Right atrium auricular region (tissue), 2 donors: ENCODE measurements at places on chromosomes 2 and 18. TPM values are rescaled to one million over a fixed set of nuclear protein-coding genes. Genes with fewer than 3 reads are reported as not detected.

- H3K27ac ChIP-seq: no peak overlapping the region
- no peaks in the 10 kb centered on the region for H3K4me1 ChIP-seq
- H3K27me3 ChIP-seq: peaks cover 29% of the 10 kb centered on the region
- no peaks in the 10 kb centered on the region for H3K36me3 ChIP-seq
- no peak for DNase-seq
Observed at GRCh38 chr18:49563130-49563540, 1.3 kb downstream of the LIPG start.

Gene SLC19A3
- 3.5 TPM for total RNA-seq

GRCh38 chr2:96024336-96025193 lies 10.2 kb downstream of the GPAT2 start:
- no peaks in the 10 kb centered on the region for H3K4me1 ChIP-seq
- no peaks in the 10 kb centered on the region for H3K27me3 ChIP-seq
- DNase-seq: no peak
- no peak overlapping the region for H3K4me3 ChIP-seq

DNA sequence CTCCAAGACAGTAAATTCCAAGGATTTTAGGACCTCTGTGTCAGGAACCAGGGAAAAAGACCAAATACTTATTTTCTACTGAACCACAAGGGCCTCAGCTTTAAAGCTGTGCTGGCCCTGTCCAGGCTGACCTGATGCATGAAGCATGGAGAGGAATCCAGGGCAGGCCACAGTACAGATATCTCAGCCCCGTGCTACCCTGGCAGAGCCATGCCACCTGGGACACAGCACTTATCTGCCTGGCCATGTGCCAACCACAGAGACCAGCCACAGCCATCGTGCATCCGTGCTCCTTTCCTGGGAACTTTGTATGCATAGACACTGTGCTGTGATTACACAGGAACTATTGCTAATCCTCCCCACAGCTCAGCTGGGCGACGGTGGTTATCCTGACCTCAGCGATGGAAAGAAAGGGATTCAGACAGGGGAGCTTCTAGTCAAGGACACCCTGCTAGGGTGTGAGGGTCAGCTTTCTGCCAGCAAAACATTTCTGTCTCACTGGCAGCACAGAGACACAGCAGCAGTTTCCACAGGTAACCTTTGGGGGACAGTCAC lies 687.4 kb upstream of the ID2 start:
- H3K4me3 ChIP-seq: no peak overlapping the region
- no peak overlapping the region for H3K27ac ChIP-seq
- H3K27me3 ChIP-seq: no peaks in the 10 kb centered on the region
- no peaks in the 10 kb centered on the region for H3K4me1 ChIP-seq

GRCh38 chr18:9665314-9665713 lies 42.8 kb upstream of the RAB31 start:
- no peaks in the 10 kb centered on the region for H3K4me1 ChIP-seq
- no peaks in the 10 kb centered on the region for H3K27me3 ChIP-seq
- no peak overlapping the region for H3K27ac ChIP-seq
- DNase-seq: no peak
- no peaks in the 10 kb centered on the region for H3K36me3 ChIP-seq

DNA sequence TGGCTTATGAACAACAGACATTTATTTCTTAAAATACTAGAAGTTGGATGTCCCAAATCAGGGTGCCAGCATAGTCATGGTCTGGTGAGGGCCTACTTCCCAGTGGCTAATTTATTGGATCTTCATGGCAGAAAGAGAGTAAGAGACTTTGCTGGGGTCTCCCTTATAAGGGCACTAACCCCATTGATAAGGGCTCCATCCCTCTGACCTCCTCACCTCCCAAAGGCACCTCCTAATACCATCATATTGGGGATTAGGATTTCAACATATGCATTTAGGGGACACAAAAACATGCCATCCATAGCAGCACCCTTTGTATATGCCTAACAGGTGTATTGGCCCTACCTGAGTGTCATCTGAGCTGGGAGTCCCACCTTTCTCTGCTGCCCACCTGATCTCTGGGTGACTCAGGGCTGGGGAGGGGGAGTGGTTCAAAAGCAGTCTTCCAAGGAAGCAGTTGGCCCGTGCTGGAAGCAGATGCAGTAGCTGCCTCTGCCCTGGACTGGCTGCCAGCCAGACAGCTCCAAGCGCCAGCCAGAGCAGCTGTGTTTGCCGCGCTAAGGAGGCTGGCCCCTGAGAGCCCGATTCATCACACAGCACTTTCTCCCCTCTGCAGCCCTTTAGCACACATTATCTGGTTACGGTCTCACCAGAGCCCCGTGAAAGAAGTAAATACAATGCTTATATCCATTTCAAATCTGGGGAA lies 84.6 kb downstream of the SMAD7 start:
- no peak overlapping the region for H3K27ac ChIP-seq
- H3K4me3 ChIP-seq: no peak overlapping the region
- H3K4me1 ChIP-seq: no peaks in the 10 kb centered on the region
- H3K36me3 ChIP-seq: peaks cover 4% of the 10 kb centered on the region
- no peak for DNase-seq
- H3K27me3 ChIP-seq: no peaks in the 10 kb centered on the region

DNA sequence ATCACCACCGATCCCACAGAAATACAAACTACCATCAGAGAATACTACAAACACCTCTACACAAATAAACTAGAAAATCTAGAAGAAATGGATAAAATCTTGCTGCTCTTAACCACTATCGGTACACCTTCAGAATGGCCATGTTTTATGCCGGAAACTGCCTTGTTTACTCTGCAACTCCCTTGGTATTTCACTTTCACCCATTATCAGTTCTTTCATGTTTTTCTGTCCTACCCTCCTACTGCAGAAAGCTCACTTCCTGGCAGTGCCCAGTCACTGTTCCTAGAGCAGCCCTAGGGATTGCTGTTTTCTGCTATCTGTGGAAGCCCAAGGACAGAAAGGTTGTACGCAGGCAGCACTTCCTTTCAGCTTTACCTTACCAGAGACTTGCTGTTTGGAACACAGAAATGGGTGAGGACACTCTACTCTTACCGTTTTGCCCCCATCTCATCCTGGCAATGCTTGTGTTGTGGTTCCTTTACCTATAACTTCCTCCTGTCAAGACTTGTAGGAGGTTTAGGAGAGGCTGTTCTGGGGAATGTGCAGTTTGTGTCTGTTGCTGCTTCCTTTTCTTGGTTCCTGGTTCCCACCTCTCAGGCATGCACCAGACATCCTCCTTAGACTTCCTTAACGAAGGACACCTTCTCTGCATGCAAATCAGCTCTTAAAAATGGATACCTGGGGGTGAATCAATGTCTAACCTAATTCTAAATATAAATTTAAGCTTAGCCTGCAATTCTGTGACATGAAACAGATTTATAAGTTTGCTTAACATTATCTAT lies 394.4 kb downstream of the SPAG16 start:
- no peak overlapping the region for H3K4me3 ChIP-seq
- H3K27me3 ChIP-seq: no peaks in the 10 kb centered on the region
- no peak for DNase-seq

Gene IL36B
- total RNA-seq: not detected

GRCh38 chr18:55840601-55841170 lies 252.7 kb upstream of the TCF4 start:
- no peaks in the 10 kb centered on the region for H3K27me3 ChIP-seq
- H3K4me1 ChIP-seq: no peaks in the 10 kb centered on the region
- H3K27ac ChIP-seq: no peak overlapping the region
- no peaks in the 10 kb centered on the region for H3K36me3 ChIP-seq

DNA sequence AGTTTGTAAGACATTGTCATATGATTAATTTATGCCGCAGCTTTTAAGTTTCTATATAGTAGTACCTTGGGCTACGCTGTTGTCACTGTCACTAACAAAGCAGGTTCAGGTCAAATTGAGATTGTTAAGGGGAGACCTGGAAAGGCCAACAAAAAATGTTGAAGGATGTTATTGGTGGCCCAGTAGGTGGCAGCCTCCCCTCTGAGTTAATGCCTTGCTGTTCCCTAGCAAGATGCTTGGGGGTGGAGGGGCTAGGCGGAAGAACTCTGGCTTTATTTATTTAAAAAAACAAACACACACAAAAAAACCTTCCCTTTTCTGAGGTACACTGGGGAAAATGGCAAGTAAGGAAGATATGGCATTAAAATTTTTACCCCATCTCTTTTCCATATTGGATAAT lies 128.3 kb upstream of the ATP5MC3 start:
- no peak for DNase-seq
- H3K4me3 ChIP-seq: no peak overlapping the region
- H3K27me3 ChIP-seq: no peaks in the 10 kb centered on the region
- no peak overlapping the region for H3K27ac ChIP-seq

DNA sequence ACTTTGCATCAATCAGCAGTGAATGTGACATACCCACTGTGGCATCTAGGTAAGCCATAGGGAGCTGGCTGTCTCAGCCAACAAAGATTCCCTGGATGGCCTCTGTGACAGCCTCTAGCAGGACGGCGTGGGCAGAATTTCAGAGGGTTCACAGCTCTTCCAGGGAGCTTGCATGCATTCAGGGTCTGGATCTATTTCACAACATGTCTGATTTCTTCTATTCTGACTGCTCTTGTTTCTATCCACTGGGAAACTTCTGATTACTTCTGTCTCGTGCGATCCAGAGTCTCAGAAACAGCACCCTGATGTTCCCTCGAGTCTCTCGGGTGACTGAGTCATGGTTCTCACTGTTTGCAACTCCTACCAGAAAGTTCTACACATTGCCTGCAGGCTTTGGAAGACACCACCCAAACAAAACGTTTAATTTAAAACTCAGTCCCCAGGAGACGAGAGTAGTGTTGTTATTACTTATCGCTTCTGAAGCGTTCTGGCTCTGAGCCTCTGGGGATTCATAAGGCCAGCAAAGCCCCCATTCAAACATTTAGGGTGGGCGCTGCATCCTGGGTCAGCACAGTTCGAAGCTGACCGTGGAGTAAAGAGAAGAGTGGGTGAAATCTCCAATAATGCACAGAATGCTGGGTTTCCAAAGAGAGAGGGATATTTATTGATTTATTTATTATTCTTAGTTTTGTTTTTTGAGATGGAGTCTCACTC lies 41.9 kb upstream of the ODC1 start:
- H3K27me3 ChIP-seq: no peaks in the 10 kb centered on the region
- no peaks in the 10 kb centered on the region for H3K36me3 ChIP-seq
- no peak for DNase-seq

Gene TEX44
- not detected for total RNA-seq

Gene EDAR
- total RNA-seq: not detected

GRCh38 chr18:48827291-48828193 lies 123.2 kb downstream of the SMAD7 start:
- peak overlapping the region; percentile 26 for H3K4me3 ChIP-seq
- peak overlapping the region; percentile 79 for H3K27ac ChIP-seq
- peaks cover 72% of the 10 kb centered on the region for H3K4me1 ChIP-seq
- H3K36me3 ChIP-seq: no peaks in the 10 kb centered on the region
- DNase-seq: peak; percentile 58

GRCh38 chr18:40874233-40874632 lies 1080.8 kb upstream of the PIK3C3 start:
- no peak for DNase-seq
- H3K4me1 ChIP-seq: no peaks in the 10 kb centered on the region
- H3K27ac ChIP-seq: no peak overlapping the region
- no peaks in the 10 kb centered on the region for H3K36me3 ChIP-seq

- no peaks in the 10 kb centered on the region for H3K27me3 ChIP-seq
- no peak overlapping the region for H3K27ac ChIP-seq
- H3K36me3 ChIP-seq: no peaks in the 10 kb centered on the region
- no peak for DNase-seq
Observed at GRCh38 chr18:70368903-70369302, 80.1 kb downstream of the SOCS6 start.

- no peaks in the 10 kb centered on the region for H3K36me3 ChIP-seq
- no peak overlapping the region for H3K27ac ChIP-seq
- H3K27me3 ChIP-seq: no peaks in the 10 kb centered on the region
- no peak overlapping the region for H3K4me3 ChIP-seq
- H3K4me1 ChIP-seq: no peaks in the 10 kb centered on the region
Observed at GRCh38 chr2:220165401-220165800, 538.0 kb downstream of the SLC4A3 start.

- H3K4me3 ChIP-seq: no peak overlapping the region
- no peaks in the 10 kb centered on the region for H3K36me3 ChIP-seq
- H3K27ac ChIP-seq: no peak overlapping the region
- no peaks in the 10 kb centered on the region for H3K27me3 ChIP-seq
- H3K4me1 ChIP-seq: no peaks in the 10 kb centered on the region
Observed at GRCh38 chr2:205751569-205752031, 69.3 kb downstream of the NRP2 start.

- H3K4me1 ChIP-seq: no peaks in the 10 kb centered on the region
- DNase-seq: no peak
- peak overlapping the region; percentile 55 for H3K27ac ChIP-seq
- no peaks in the 10 kb centered on the region for H3K27me3 ChIP-seq
- H3K36me3 ChIP-seq: no peaks in the 10 kb centered on the region
Observed at GRCh38 chr2:46866770-46867246, 48.8 kb downstream of the MCFD2 start.

GRCh38 chr2:70388128-70388527 lies 86.3 kb upstream of the FAM136A start:
- DNase-seq: no peak
- no peaks in the 10 kb centered on the region for H3K4me1 ChIP-seq
- H3K36me3 ChIP-seq: no peaks in the 10 kb centered on the region
- H3K27ac ChIP-seq: no peak overlapping the region

- no peaks in the 10 kb centered on the region for H3K36me3 ChIP-seq
- DNase-seq: no peak
- no peak overlapping the region for H3K27ac ChIP-seq
- H3K4me1 ChIP-seq: no peaks in the 10 kb centered on the region
- no peak overlapping the region for H3K4me3 ChIP-seq
Observed at GRCh38 chr2:67514515-67514914, 117.4 kb downstream of the ETAA1 start.

- H3K27me3 ChIP-seq: no peaks in the 10 kb centered on the region
- H3K4me1 ChIP-seq: peaks cover 9% of the 10 kb centered on the region
- H3K27ac ChIP-seq: no peak overlapping the region
Observed at GRCh38 chr18:46247942-46248341, 143.8 kb downstream of the HAUS1 start.

GRCh38 chr18:79588636-79589481 lies 90.7 kb upstream of the CTDP1 start:
- no peak overlapping the region for H3K4me3 ChIP-seq
- H3K4me1 ChIP-seq: no peaks in the 10 kb centered on the region
- no peaks in the 10 kb centered on the region for H3K27me3 ChIP-seq
- H3K27ac ChIP-seq: peak overlapping the region; percentile 72

DNA sequence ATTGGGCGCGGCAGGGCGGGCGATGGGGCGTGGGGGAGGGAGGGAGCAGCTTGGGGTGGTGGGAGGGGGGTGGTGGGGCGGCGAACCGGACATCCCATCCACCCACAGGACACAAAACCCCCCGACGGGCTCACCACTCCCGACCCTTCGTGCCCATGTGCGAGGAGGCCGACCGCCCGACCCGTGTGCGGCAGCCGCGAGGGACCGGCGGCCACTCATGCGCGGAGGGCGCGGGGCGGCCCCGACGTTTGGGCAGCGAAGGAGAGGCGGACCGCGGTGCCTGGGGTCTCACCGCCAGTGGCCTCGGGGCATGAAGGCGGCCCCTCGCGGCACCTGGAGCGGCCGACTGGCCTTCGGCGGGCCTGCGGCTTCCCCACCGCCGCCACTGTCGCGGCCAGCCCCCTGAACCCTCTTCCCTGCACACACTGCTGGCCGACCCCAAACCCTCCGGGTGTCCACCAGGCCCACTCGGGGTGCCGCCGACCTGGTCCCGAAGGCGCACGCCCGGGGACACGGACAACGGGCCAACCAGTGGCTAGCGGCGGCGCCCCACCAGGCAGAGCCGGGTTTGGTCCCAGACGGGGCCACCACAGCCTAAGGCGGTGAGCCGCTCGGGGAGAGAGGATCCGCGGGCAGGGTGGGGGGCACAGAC lies 94.6 kb upstream of the ANKRD30BL start:
- H3K4me1 ChIP-seq: no peaks in the 10 kb centered on the region
- no peaks in the 10 kb centered on the region for H3K36me3 ChIP-seq
- no peaks in the 10 kb centered on the region for H3K27me3 ChIP-seq

- H3K36me3 ChIP-seq: no peaks in the 10 kb centered on the region
- H3K27me3 ChIP-seq: no peaks in the 10 kb centered on the region
- no peak for DNase-seq
- no peaks in the 10 kb centered on the region for H3K4me1 ChIP-seq
- H3K27ac ChIP-seq: no peak overlapping the region
Observed at GRCh38 chr2:223214394-223215253, 162.6 kb downstream of the KCNE4 start.
